SIG-M5 (cell line): ENCODE measurements at places on chromosomes 1 and 21.

GRCh38 chr1:209531006-209531405, 52.5 kb upstream of the CAMK1G start:
- no peak for DNase-seq

- no peak for DNase-seq
Observed at GRCh38 chr1:75257424-75257823, 123.2 kb downstream of the LHX8 start.

DNA sequence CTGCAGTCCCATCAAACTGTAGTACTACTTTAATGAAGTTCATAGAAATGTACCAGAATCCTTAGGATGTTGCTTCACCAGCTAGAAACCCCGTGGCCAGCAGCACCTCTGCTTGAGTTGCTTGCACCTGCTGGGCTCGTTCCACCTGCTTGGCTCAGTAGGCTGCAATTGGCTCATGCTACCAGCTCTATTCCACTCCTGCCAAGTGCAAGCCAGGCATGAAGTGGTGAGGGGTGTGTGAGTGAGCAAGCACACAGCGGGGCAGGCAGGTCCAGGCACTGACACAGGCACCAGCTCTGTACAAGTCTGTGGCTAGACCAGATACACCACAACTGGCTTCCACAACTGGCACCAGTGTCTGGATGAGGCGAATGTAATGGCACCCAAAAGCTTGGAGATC, 209.9 kb downstream of the AMY1C start:
- no peak for DNase-seq

DNA sequence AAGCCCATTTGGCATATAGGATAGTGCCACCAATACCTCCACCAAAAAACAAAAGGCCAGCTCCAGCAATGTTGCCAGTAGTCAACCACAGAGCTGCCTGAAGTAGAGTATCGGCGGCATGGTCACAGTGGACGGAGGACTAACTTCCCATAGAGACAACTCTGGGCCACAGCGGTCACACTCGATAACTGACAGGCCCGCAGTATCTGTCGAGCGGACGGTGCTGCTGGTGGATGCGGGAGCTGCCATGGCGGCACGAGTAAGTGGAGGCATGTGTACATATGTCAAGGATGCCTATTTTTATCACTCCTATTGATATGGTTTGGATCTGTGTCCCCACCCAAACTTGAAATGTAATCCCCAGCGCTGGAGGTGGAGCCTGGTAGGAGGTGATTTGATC, 4.1 kb downstream of the KRTAP12-1 start:
- DNase-seq, result no peak

DNA sequence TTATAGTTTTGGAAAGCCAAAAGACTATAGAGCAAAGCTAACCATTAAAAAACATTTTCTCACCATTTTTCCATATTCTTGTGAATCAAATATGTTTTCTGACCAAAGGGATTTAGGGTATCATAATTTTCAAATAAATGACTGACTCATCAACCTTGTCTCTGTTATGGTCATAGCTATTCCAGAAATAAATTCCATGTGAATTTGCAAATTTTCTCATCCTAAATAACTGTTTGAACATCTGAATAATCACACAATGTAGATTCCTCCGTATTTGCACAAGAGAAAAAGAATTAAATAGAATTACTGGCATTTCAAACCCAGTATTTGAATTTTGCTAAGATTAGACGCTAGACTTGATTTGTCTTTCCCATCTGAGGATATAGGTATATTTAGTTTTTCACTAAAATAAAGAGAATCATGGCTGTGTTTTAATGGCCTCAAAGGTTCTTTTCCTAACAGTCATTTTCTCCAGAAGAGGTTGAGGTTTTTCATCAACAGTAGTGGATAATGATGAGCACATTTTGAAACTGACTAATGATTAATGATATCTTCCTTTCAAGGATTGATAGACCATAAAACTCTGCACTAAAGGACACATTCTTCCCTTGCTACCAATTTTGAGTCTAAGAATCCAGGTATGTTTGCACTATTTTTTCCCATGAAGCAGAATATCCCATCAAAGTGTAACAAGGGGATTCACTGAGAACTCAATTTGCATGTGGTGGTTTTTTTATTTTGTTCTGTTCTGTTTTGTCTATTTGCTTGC, 9.5 kb upstream of the DUSP23 start:
- no peak for DNase-seq

DNA sequence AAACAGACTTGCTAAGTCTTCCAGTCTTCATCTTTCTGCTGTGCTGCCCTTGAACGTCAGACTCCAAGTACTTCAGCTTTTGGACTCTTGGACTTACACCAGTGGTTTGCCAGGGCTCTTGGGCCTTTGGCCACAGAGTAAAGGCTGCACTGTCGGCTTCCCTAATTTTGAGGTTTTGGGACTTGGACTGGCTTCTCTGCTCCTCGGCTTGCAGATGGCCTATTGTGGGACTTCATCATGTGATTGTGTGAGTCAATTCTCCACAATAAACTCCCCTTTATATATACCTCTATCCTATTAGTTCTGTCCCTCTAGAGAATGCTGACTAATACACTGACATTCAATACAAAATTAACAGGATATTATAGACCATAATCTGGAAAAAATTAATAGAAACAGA, 628.1 kb downstream of the PLPP3 start:
- DNase-seq, result no peak

- DNase-seq, result no peak
Observed at GRCh38 chr1:203202431-203203245, 16.1 kb upstream of the CHI3L1 start.

GRCh38 chr1:204469304-204469703, 25.3 kb downstream of the PIK3C2B start:
- DNase-seq, result no peak

GRCh38 chr1:10867914-10868598, 71.6 kb upstream of the CASZ1 start:
- no peak for DNase-seq

- no peak for DNase-seq
Observed at GRCh38 chr1:204709021-204709420, 23.5 kb upstream of the LRRN2 start.

DNA sequence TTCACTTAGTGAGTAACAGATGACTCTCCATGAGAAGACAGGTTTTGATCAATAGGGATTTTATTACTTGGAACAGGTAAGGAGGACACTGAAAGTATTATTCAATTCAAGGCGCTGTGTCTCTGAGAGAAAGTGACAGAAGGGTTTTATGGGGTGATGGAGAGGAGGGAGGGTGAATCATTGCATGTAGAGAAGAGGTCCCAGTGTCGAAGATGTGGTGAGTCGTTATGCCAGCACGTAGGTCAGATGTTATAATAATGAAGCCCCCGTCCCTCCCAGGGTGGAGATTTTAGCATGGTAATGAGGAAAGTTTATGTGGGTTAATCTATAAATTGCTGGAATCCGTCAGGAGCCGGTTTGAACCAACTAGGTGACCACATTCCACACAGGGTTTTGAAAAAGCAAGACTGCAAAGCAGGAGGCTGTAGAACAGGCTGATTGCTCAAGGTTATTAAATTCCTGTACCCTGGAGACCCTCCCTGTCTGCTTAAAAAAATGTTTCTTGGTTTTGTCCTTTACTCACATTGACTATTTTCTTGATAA, 586.4 kb upstream of the TMPRSS15 start:
- DNase-seq, result no peak

DNA sequence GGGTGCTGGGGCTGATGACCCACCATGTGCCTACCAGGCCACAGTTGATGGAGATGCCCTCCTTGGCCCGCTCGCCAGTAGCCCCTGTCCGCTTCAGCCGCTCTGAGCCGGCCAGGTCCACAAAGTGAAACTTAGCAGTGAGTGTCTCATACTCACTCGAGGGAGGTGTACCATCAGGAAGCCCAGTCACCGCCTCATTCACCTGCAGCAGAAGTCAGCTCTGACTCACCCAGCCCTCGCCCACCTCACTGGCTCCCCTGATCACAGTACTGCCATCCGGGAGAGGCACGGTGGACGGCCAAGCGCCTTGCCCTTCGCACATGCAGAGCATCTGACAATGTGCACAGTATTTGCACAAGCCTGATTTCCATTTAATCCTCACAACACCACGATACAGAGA, 18.8 kb downstream of the KIF21B start:
- no peak for DNase-seq

GRCh38 chr1:1901641-1902294, 10.9 kb upstream of the GNB1 start:
- DNase-seq, result no peak

DNA sequence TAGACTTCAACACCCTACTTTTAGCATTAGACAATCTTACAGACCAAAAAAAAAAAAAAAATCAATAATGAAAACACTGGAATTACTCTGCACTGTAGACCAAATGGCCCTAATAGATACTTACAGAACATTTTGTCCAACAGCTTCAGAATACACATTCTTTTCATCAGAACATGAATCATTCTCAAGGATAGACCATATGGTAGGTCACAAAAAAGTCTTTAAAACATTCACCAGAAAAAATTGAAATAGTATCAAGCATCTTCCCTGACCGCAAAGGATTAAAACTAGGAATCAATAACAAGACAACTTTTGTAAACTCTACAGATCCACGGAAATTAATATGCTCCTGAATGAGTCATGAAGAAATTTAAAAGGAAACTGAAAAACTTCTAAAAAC, 22.5 kb downstream of the ZNF670 start:
- DNase-seq, result no peak

DNA sequence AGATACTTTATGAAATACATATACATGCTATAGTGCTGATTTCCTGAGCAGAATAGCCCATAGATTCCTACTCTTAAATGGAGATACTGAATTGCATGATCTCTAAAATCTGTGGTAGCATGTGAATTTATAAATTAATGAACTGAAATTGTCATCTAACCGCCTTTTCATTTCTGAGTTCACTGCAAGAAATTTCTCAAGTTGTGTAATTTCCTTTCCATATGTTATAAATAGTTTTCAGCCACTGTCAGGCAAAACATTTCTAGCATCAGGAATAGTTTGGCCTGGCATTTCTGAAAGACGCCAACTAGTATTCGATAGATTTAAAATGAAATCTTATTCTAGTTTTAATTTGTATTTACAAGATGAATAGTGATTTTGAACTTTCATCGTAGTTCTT, 310.1 kb downstream of the USH2A start:
- peak; percentile 23 for DNase-seq

DNA sequence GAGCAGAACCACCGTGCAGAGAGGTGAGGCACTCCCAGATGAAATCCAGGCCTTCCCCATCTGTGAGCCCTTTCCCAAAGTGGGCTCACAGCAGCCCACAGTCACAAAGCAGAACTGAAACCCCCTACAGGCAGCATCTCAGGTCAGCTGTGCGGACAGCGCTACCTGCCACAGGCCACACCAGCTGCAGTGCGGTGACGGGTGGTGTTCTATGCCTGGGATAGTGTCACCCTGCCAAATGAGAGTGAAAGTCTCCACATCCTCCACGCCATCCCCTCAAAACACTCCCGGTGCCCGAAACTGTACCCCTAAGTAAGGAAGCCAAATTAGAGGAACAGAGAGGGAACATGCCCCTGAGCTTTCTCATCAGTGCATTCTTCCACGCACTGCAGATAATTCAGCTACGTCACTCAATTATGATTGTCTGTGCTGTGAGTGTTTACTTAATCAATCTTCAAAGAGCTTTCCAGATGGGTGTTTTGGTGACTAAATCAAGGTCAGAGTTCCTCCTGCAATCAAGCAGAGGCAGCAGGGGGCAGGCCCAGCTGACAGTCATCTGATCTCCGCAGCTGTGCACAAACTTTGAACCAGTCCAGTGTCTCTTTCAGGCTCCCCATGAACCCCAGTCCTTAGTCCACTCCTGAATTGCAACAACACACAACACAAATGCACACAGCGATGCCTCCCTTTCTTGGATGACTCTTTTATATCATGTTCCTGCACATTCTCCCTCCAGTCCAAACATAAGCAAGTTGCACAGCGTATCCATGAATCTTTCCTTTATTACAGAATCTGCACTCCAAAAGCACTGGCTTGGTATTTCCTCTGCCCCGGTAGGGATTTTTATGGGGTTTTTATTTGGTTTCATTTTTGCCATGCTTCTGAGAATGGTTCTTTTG, 150.0 kb downstream of the TOMM20 start:
- DNase-seq, result peak; percentile 43

- DNase-seq, result no peak
Observed at GRCh38 chr1:8625491-8625890, 191.9 kb downstream of the RERE start.

GRCh38 chr1:20661207-20662109, at the start of gene DDOST:
Gene DDOST (minus strand): TSS chr1:20661369. CDS start chr1:20661350, 19 bp downstream.
- DNase-seq, result peak; percentile 90

- DNase-seq, result no peak
Observed at GRCh38 chr1:9453779-9454418, 85.4 kb upstream of the SLC25A33 start.

- no peak for DNase-seq
Observed at GRCh38 chr1:115301438-115302020, 36.5 kb downstream of the NGF start.

DNA sequence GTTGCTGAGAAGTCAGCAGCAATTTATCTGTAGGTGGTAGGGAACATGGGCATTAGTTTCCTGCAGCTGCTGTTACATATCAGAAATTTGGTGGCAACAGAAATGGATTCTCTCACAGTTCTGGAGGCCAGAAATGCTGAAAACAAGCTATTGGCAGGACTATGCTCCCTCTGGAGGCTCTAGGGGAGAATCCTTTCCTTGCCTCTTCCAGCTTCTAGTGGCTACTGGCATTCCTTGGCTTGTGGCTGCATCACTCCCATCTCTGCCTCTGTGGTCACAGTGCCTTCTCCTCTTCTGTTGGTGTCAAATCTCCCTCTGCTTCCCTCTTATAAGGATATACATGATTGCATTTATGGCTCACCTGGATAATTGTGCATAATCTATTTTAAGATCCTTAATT, 2.5 kb upstream of the SFT2D2 start:
- DNase-seq, result no peak

- DNase-seq, result no peak
Observed at GRCh38 chr1:187396226-187396625, 567.5 kb downstream of the PLA2G4A start.

DNA sequence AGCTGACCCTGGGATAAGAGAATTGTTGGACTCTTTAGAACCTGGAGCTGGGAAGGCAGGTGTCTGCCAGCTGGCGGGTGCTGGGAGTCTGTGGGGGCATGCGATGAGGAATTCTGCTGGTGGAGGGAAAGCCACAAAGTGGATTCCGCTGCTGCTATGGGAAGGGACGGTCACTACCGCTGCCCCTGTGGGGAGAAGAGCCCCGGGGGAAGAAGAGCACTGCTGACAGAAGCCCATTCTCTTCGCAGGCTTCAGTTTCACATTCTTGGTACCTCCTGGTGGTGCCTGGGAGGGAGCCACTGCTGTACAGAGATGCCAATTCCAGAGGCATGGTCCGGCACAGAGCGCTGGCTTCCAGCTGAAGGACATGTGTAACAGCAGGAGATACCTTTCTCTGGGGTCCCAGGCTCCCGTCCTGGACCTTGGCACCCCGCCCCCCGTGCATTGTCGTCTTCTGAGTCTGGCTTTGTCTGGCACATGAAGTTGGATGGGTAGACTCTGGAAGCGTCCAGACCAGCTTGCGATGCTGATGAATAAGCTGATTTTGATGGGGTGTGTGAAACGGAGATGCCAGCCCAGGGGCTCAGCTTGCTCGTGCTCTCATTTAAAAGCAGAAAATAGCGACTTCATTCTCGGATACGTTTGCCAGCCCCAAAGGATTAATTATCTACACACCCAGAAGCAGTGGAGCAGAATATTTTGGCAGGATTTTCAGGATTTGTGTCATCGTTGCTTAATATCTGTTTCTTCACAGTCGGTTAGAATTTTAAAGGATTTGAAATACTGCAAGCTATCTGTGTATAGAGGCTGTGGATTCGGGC, 13.2 kb downstream of the PDXK start:
- no peak for DNase-seq
